ENCODE measurements at places on chromosomes 6 and 20. TPM values are rescaled to one million over a fixed set of nuclear protein-coding genes. Genes with fewer than 3 reads are reported as not detected.

DNA sequence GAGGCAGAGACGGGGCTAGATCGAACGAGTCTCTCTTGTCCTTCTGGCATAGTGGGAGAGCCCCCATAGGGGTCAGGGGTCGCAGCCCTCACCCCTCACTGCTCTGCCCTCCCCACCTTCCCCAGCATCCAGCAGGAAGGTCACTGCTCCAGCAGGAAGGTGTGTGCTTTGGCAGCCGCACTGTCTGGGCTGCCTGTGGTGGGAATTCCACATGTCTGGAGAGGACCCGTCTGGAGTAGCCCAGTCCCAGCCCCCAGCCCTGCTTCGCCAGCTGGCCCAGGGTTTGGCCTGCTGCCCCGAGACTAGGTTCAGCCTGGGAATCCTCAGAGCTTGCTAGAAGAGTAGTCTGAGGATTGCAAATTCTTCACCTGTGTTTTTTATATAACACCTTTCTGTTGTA lies 2.5 kb upstream of the R3HDML start:
- DNase-seq = no peak

DNA sequence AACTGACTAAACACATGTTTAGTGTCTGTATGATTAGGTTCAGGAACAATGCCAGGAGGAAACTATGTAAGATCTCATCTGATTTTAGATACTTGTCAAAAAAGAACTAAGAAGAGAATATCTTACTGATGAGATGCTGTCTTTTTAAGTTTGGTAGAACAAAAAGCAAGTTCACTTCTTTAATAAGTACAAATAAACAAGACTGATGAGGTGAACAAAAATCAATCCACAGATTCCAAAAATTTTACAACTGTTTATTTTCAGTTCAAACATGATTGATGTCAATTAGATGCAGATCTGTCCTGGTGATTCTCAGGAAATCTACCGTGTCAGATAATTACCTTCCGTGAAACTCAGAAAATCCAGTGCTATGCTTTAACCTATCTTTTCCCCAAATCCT lies 24.9 kb downstream of the EPHA7 start:
- no peak for DNase-seq

DNA sequence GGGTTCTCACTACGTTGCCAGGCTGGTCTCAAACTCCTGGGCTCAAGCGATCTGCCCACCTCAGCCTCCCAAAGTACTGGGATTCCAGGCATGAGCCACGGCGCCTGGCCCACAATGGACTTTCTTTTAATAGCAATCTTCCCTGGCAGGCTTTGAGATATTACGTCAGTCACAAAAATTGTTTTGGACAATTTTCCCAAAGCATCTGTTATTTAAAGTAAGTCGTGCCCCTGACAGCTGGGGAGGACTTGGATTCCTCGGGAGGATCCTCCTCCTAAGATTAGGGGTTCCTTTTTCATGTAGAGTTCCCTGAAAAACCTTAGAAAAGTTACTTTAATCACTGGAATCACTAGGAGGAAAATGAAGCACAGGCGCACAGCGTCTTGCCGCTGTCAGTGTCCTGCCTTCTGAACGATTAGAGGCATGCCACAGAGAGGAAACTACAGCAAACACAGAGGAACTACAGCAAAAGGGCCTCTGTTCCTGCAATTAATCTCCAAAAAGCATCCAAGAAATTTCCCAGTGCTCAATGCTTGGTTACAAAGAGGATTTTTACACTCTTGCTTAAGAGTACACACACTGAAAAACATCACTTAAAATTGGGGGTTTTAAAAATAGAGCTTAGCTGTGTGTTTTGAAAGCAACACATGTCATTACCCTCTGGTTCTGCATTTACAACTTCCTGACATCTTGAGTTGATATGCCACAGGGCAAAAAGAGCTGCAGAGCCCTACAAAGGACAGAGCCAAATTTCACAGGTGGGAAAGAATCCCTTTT lies 4.5 kb downstream of the ACSS1 start:
- DNase-seq = no peak

Gene BMP6
- 1.5 TPM for total RNA-seq

Gene CST11
- not detected for total RNA-seq
